ENCODE measurements at places on chromosomes 5 and 9. TPM values are rescaled to one million over a fixed set of nuclear protein-coding genes. Genes with fewer than 3 reads are reported as not detected.
A peak's percentile ranks its signal among the peaks of the same experiment; 100 is the strongest.

DNA sequence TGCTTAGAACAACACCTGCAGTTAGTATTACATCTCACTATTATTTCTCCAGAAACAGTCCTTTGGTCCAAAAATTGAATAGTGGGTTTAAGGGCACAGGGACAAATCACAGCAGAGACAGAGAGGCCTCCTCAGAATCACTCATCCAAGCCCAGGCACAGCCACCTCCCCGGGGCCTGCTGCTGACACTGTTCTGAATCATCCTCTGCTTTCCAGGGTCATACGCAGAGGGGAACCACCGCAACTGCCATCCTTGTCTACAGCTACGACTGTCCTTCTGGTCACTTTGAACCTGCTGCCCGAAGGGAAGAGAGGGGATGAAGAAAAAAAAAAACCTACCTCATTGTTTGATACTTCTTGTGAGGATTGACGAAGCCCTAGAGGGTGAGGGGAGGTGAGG is 35.3 kb upstream of the MAN2A1 start:
- DNase-seq, result no peak

GRCh38 chr5:11390291-11390767 is 513.9 kb downstream of the CTNND2 start:
- no peak for DNase-seq

GRCh38 chr5:29853711-29854220 is 1339.7 kb upstream of the CDH6 start:
- no peak for DNase-seq

DNA sequence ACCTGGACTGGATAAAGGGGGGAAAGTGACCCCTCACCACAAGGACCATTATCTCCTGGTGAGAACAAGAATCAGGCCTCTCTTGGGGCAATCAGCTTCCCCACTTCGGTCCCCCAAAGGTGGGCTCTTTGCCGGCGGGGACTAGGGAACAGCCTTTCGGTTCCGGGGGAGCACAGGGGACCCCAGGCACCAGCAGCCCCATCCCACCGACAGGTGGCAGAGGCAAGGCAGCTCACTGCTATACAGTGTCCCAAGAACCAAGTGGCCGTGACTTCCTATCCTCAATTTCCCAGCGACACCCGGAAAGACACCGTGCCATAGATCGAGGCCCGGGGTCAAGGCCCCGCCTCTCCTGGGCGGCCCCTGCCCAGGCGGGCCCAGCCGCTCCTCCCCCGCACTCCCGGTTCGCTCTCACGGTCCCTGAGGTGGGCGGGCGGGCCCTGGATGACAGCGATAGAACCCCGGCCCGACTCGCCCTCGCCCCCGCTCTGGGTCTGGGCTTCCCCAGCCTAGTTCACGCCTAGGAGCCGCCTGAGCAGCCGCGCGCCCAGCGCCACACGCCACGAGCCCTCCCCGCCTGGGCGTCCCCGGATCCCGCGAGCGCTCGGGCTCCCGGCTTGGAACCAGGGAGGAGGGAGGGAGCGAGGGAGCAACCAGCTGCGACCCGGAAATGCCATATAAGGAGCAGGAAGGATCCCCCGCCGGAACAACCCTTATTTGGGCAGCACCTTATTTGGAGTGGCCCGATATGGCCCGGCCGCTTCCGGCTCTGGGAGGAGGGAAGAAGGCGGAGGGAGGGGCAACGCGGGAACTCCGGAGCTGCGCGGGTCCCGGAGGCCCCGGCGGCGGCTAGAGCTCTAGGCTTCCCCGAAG is 655 bp upstream of the EGR1 start:
- peak; percentile 99 for DNase-seq

ZFAND5 gene
- total RNA-seq, result 219 TPM

CHSY3 gene
- 31.4 TPM for total RNA-seq

IFNA6 gene
- not detected for total RNA-seq

GRCh38 chr5:14598225-14598624 is 16.6 kb downstream of the OTULINL start:
- no peak for DNase-seq

GRCh38 chr5:134171972-134172371 is 4.8 kb downstream of the SKP1 start:
- DNase-seq, result no peak

GRCh38 chr5:78922879-78923621 is 62.1 kb downstream of the ARSB start:
- no peak for DNase-seq

GRXCR2 gene
- total RNA-seq, result not detected

GABBR2 gene
- 39.9 TPM for total RNA-seq

DNA sequence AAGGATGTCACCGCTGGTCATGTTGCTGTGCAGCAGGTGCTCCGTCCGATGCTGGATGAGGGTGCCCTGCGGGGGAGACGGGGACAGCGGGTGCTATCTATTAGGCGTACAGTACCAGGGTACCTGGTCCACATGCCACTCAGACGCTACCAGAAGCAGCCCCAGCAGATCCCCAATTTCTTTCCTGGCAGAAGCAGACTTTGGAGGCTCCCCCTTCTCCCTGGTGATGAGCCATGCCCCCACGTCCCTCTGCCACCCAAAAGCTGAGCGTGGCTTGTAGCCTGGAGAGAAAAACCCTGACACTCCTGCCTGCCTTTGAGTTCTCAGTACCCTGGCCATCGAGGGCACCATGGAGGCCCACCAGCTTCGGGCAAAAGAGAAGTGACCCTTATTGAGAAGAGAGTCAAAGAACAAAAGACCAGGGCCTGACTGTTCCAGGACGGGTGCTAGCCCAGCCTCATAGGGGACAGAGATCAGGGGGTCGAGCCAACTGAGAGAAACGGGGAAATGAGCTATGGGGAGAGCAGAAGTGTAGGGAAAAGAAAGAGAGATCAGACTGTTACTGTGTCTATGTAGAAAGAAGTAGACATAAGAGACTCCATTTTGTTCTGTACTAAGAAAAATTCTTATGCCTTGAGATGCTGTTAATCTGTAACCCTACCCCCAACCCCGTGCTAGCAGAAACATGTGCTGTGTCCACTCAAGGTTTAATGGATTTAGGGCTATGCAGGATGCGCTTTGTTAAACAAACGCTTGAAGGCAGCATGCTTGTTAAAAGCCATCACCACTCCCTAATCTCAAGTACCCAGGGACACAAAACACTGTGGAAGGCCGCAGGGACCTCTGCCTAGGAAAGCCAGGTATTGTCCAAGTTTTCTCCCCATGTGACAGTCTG is 62.0 kb upstream of the ZNF354B start:
- no peak for DNase-seq

ADAMTSL2 gene
- total RNA-seq, result 2.4 TPM

DNA sequence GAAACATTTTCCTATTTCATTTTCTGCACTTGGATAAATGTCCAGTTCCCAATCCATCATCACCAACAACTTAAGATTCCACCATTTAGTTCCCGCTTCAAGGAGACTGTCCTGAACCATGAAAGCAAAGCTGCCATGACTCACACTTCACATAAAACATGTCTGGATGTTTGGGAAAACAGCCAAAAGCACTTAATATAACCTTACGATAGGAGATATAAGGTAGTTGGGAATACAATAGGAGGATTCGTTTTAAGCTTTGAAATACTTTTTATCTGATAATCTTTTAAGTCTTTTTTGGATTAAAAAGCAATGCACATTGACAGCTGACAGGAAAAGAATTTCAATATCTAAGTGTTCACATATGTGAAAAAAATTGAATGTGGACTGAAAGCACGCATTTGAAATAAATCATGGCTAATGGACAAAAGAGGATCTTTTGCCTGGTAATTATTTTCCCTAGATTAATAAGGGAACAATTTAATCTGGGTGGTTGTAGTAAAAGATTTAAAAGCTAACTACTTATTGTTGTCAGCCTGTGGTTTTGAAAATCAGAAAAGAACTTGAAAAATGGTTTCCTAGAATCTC is 17.3 kb upstream of the TGFBI start:
- DNase-seq, result no peak

GRCh38 chr5:57805732-57806131 is 323.1 kb upstream of the ACTBL2 start:
- no peak for DNase-seq

SPINK13 gene
- not detected for total RNA-seq

SLC36A2 gene
- not detected for total RNA-seq

SCGB3A2 gene
- not detected for total RNA-seq

DNA sequence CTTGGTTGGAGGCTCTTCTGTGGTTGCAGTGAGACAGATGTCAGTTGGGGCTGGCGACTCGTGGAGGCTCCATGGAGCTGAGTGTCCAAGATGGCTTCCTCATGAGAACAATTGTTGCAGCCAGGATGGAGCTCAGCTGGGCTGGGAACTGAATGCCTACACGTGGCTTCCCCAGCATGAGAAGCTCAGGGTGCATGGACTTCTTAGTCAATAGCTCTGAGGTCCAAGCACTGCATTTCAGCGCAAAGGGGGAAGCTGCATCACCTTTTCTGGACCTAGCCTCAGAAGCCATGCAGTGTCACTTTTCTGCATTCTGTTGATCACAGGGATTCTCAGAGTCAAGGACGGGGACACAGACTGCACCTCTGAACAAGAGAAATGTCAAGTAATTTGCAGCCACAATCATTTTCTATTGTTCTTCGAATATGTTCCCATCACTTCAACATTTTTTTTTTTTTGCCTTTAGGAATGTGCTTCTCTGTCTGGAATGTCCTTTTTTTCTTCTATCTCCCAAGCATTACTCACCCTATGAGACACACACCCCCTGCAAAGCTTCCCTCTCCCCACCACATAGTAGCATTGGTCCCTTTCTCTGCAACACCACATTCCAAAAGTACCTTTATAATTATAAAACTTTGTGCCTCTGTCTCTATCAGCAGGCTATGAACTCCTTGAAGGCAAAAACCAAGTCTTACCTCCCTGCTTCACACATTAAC is 57.5 kb upstream of the STK32A start:
- DNase-seq, result no peak

Data from frontal cortex (tissue), 4 donors.